ENCODE measurements at places on chromosomes 4 and X. TPM values are rescaled to one million over a fixed set of nuclear protein-coding genes. Genes with fewer than 3 reads are reported as not detected.

PWWP3B gene
- 0.73 TPM for total RNA-seq

KLHL4 gene
- total RNA-seq, result 2.7 TPM

MAGEA2B gene
- not detected for total RNA-seq

AIMP1 gene
- 16.1 TPM for total RNA-seq

AR gene
- total RNA-seq, result 6.0 TPM

NAP1L2 gene
- not detected for total RNA-seq

CXorf65 gene
- not detected for total RNA-seq

PCDH7 gene
- total RNA-seq, result 30.1 TPM

RIBC1 gene
- total RNA-seq, result 0.19 TPM

QRFPR gene
- total RNA-seq, result not detected
